Epithelial cell of alveolus of lung (primary cell): ENCODE measurements at places on chromosomes 2 and 18. TPM values are rescaled to one million over a fixed set of nuclear protein-coding genes. Genes with fewer than 3 reads are reported as not detected.

IL36B gene
- total RNA-seq = not detected in 2 replicates

NRP2 gene
- 35.7 and 51.8 TPM in 2 replicates for total RNA-seq

TNFAIP6 gene
- 32.4 and 48.5 TPM in 2 replicates for total RNA-seq

RAB6D gene
- total RNA-seq = under 0.01 TPM in 1 of 2 replicates, not detected in the other

NEU2 gene
- total RNA-seq = not detected in 2 replicates

SCRN3 gene
- total RNA-seq = 11.2 and 26.0 TPM in 2 replicates

MAP2 gene
- total RNA-seq = 4.6 and 6.2 TPM in 2 replicates

DIS3L2 gene
- 14.6 and 16.6 TPM in 2 replicates for total RNA-seq

FAM161A gene
- total RNA-seq = 1.8 and 2.5 TPM in 2 replicates

RAX gene
- total RNA-seq = not detected in 2 replicates

PER2 gene
- total RNA-seq = 1.6 and 1.8 TPM in 2 replicates

LPIN2 gene
- 23.6 and 27.2 TPM in 2 replicates for total RNA-seq

ANKRD30B gene
- not detected in 2 replicates for total RNA-seq

HNMT gene
- total RNA-seq = 36.8 and 39.8 TPM in 2 replicates

RPS27A gene
- total RNA-seq = 2,062 and 2,240 TPM in 2 replicates

TUBB8B gene
- not detected in 2 replicates for total RNA-seq

LYG2 gene
- total RNA-seq = not detected in 2 replicates

WNT10A gene
- 0.08 TPM in 1 of 2 replicates, not detected in the other for total RNA-seq

SLC39A10 gene
- 30.2 and 36.1 TPM in 2 replicates for total RNA-seq

MAP3K19 gene
- not detected in 2 replicates for total RNA-seq

CCDC148 gene
- under 0.01 TPM in 1 of 2 replicates, not detected in the other for total RNA-seq

UGT1A4 gene
- not detected in 2 replicates for total RNA-seq

NT5DC4 gene
- total RNA-seq = not detected in 2 replicates

POTEF gene
- not detected in 2 replicates for total RNA-seq

CDCA7 gene
- 9.0 and 17.3 TPM in 2 replicates for total RNA-seq

GKN2 gene
- not detected in 2 replicates for total RNA-seq

SPC25 gene
- total RNA-seq = 3.5 and 7.5 TPM in 2 replicates

RUFY4 gene
- total RNA-seq = not detected in 2 replicates

KLHL29 gene
- total RNA-seq = 4.0 and 6.8 TPM in 2 replicates

ALPI gene
- not detected in 2 replicates for total RNA-seq

GPR45 gene
- total RNA-seq = not detected in 2 replicates

ST8SIA5 gene
- total RNA-seq = 0.24 TPM in 1 of 2 replicates, not detected in the other

MARCHF4 gene
- total RNA-seq = under 0.01 and 1.0 TPM in 2 replicates

IL1F10 gene
- total RNA-seq = not detected in 2 replicates

IL36G gene
- total RNA-seq = not detected in 2 replicates

ZNF521 gene
- 15.4 and 36.2 TPM in 2 replicates for total RNA-seq
